NCI-H1417 treated with DMSO at 0.1 percent for 48 hours (cell line): ENCODE measurements at places on chromosomes 1 and 21.

- DNase-seq: no peak
These were observed 11.1 kb upstream of the RIMKLA start for GRCh38 chr1:42369471-42369870.

- DNase-seq: no peak
These were observed 22.4 kb downstream of the NADK start for GRCh38 chr1:1755852-1756251.

GRCh38 chr1:82125119-82125518 lies 324.4 kb downstream of the ADGRL2 start:
- no peak for DNase-seq

GRCh38 chr1:180444522-180444921 lies 57.9 kb downstream of the ACBD6 start:
- no peak for DNase-seq

DNA sequence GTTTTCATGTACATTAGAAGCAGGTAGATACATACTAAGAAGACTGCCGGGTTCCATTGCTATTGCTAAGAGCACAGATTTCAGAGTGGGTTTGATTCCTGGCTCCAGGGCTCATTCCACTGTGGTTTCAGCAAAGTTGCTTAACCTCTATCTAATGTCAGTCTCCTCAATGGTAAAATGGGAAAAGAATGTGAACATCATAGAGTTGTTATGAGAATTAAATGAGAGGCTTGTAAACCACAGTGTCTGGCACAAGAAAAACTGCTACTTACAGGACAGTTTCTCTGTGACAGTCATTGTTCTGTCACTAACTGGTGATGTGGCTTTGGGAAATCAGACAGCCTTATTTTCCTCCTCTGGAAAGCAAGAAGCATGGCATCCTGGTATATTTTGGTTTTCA lies 10.7 kb upstream of the PLXNA2 start:
- no peak for DNase-seq

GRCh38 chr1:91836331-91837040 lies 49.5 kb downstream of the TGFBR3 start:
- no peak for DNase-seq

GRCh38 chr1:42963378-42964043 lies 4.8 kb upstream of the SLC2A1 start:
- DNase-seq: no peak

DNA sequence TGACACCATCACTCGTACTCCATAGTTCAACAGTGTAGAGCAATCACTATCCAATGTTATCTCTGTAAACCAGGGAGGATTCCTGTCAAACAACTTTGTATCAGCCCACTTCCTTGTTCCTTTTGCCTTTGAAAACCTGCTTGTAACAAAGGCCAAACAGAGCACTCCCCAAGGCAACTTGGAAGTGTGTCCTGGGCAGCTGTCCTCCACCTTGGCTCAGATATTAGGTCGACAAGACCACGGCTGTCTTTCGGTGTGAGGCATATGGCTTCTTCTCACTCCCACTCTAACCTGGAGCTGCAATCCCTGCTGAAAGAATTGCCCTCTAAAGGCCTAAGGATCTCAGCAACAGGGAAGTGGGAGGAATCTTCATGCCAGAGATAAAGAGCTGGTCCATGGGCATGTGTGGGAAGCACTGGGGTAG lies 66.7 kb downstream of the ITPKB start:
- DNase-seq: no peak

GRCh38 chr1:212607206-212607912 lies 1.2 kb upstream of the ATF3 start:
- DNase-seq: no peak

DNA sequence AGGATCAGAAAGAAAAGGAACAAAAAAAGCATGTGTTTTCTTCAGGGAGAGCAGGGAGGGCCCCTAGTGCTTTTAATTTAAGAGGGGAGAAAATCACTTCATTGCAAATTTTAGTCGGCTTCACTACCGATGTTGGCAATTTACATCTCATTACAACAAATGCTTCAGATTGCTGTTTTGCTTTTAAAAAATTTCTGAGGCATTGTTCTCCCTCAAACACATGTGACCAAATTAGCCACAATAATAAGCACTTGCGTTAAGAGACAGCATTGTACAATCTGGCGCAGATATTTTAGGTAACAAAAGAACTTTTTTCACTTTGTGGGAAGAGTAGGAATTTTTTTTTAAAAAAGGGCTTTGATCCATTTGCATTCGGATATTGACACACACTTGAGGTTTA lies 29.8 kb downstream of the BEND5 start:
- no peak for DNase-seq

- no peak for DNase-seq
These were observed 3.5 kb downstream of the ITPKB start for GRCh38 chr1:226735576-226735975.

DNA sequence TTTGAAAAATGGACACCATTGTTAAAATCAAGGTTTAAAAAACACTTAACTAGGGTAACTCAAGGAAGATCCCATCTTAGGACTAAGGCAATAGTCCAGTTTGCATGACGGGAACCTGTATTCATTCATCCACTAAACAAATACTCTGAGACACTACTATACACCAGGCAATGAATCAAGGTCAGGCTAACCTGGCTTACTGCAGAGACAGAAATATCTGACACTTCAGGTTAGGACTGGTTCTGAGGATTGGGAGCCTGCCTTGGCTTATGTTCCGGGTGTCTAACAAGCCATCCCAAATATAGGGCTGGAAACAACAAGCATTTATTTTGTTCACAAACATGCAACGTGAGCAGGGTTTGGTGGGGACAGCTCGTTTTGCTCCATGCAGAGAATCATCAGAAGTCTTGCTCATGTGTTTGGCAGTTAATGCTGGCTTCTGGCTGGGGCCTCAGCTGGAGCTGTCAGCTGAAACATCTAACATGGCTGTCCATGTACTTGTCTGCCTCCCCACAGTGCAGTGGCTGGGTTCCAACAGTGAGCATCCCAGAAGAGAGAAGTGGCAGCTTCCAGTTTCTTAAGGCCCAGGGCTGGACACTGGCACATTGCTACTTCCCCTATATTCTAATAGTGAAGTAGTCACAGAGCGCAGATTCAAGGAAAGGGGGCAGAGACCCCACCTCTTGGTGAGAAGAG lies 37.0 kb upstream of the CAMK1G start:
- DNase-seq: no peak

- DNase-seq: no peak
These were observed 155.9 kb downstream of the PEX14 start for GRCh38 chr1:10630661-10631120.

DNA sequence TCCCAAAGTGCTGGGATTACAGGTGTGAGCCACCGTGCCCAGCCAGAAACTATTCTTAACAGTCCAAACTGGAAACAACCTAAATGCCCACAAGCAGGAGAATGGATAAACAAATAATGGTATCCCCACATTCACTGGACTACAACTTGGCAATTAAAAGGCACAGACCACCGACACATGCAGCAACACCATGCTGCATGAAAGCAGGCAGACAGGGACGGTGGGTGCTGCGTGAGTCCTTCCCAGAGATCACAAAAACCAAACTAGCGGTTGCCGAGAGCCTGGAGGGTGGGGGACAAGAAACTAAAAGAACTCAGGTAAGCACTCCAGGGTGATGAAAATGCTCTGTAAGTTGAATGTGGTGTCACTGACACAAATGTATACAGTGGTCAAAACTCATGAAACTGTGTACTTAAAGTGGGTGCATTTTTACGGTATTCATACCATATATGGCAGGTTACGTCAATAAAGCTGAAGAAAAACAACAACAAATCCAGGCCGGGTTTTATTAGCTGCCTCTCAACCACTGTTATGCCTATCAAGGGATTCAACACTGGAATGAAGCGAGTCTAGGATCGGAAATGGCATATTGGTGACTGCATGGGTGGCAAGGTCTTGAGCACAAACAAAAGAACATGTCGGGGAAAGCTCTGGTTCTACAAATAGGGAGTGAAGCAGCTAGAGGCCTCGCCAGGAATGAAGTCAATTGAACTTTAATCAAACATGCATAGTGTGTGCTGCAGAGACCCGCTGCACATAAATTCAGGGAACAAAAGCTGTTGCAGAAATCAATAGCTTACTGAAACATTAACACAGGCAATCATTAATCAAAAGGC lies 52.4 kb downstream of the SLC45A1 start:
- peak; percentile 84 for DNase-seq
